ENCODE measurements at places on chromosomes 3 and 15. TPM values are rescaled to one million over a fixed set of nuclear protein-coding genes. Genes with fewer than 3 reads are reported as not detected.

DNA sequence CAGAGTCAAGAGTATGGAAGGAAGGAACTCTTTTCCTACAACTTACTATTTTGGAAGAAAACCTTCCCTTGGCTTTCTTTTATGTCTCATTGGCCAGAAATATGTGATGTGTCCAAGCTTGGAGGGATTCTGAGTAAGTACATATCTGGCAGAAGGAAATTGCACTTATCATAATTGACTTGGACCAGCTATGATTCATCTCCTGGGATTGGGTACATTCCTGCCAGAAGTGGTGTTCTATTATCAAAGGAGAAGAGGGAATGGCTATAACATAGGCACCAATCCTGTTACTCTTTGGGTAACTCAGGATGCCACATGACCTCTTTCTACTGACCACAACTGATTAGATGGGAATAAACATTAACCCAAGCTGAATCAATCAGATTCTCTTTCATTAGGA is 13.5 kb upstream of the DAZL start:
- H3K27me3 ChIP-seq: no peaks in the 10 kb centered on the region
- H3K36me3 ChIP-seq: no peaks in the 10 kb centered on the region
- no peaks in the 10 kb centered on the region for H3K4me1 ChIP-seq
- H3K27ac ChIP-seq: no peak overlapping the region
- DNase-seq: no peak
- no peak overlapping the region for H3K4me3 ChIP-seq

- no peaks in the 10 kb centered on the region for H3K27me3 ChIP-seq
- H3K36me3 ChIP-seq: peaks cover 7% of the 10 kb centered on the region
- peak overlapping the region; percentile 96 for H3K27ac ChIP-seq
- no peak for DNase-seq
Observed at GRCh38 chr3:59451800-59452746, 402.2 kb upstream of the CFAP20DC start.

GRCh38 chr3:52896151-52896550 is 1.2 kb downstream of the STIMATE start:
- peaks cover 62% of the 10 kb centered on the region for H3K4me1 ChIP-seq
- H3K27me3 ChIP-seq: no peaks in the 10 kb centered on the region
- DNase-seq: no peak
- H3K27ac ChIP-seq: peak overlapping the region; percentile 53
- peaks cover 3% of the 10 kb centered on the region for H3K36me3 ChIP-seq
- peak overlapping the region; percentile 81 for H3K4me3 ChIP-seq

- H3K4me3 ChIP-seq: no peak overlapping the region
- no peaks in the 10 kb centered on the region for H3K4me1 ChIP-seq
- no peak overlapping the region for H3K27ac ChIP-seq
- H3K36me3 ChIP-seq: peaks cover 63% of the 10 kb centered on the region
- DNase-seq: no peak
Observed at GRCh38 chr3:97952280-97952679, 20.0 kb downstream of the RIOX2 start.

GRCh38 chr3:9727041-9727595 is 4.4 kb upstream of the BRPF1 start:
- peak overlapping the region; percentile 71 for H3K27ac ChIP-seq
- peak overlapping the region; percentile 50 for H3K4me3 ChIP-seq
- no peaks in the 10 kb centered on the region for H3K36me3 ChIP-seq

- peaks cover 15% of the 10 kb centered on the region for H3K4me1 ChIP-seq
- H3K4me3 ChIP-seq: no peak overlapping the region
- H3K27me3 ChIP-seq: no peaks in the 10 kb centered on the region
- no peak for DNase-seq
- H3K27ac ChIP-seq: no peak overlapping the region
Observed at GRCh38 chr3:111738790-111739189, 120.3 kb upstream of the PHLDB2 start.

- peaks cover 26% of the 10 kb centered on the region for H3K4me1 ChIP-seq
- no peaks in the 10 kb centered on the region for H3K27me3 ChIP-seq
- H3K36me3 ChIP-seq: peaks cover 2% of the 10 kb centered on the region
- H3K27ac ChIP-seq: peak overlapping the region; percentile 90
- peak; percentile 71 for DNase-seq
- peak overlapping the region; percentile 79 for H3K4me3 ChIP-seq
Observed at GRCh38 chr15:40762919-40763800, 708 bp upstream of the GCHFR start.

- no peaks in the 10 kb centered on the region for H3K4me1 ChIP-seq
- DNase-seq: no peak
- H3K27me3 ChIP-seq: no peaks in the 10 kb centered on the region
- no peak overlapping the region for H3K27ac ChIP-seq
- no peaks in the 10 kb centered on the region for H3K36me3 ChIP-seq
Observed at GRCh38 chr3:117628823-117629291, 919.3 kb downstream of the TUSC7 start.

DNA sequence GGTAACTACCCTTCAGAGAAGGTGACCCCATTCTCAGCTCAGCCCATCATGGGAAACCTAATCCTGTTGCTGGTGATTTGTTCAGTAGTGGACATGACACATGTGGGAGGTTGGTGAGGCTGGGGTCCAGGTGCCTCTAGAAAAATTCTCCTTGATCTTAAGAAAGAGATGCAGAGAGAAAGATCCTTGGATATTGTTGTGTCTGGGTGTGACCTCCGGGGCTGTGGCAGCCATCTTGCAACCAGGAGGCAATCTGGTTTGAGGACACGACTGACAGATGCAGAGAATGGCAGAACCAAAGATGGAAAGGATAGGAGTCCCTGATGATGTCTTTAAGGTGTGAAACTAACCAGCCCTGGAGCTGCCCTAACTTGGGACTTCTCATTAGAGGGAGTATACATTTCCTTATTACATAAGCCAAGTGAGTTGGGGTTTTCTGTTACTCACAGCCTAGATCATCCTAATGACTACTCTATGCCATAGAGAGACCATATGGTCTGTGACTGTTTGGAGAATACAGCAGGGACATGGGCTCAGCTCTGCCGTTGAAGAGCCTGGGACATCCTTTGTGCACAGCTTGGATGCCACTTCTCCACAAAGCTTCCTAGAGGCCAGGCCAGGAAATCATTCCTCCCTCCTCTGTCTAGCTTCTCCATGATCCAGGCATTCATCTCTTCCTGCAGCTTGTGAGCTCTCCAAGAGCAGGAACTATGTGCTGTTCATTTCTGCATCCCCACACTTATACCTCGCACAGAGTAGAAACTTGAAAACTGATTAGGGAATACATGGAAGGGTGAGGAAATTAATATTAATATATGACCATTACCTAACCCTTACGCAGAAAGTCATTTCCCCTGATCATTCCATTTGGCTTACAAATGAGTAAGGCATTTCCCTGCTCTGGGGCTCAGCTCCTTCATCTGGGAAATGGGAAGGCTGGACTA is 45.9 kb downstream of the HRH1 start:
- no peak overlapping the region for H3K27ac ChIP-seq
- DNase-seq: no peak
- H3K36me3 ChIP-seq: no peaks in the 10 kb centered on the region
- H3K4me1 ChIP-seq: peaks cover 18% of the 10 kb centered on the region
- H3K4me3 ChIP-seq: no peak overlapping the region

- no peaks in the 10 kb centered on the region for H3K27me3 ChIP-seq
- no peak overlapping the region for H3K4me3 ChIP-seq
- no peak overlapping the region for H3K27ac ChIP-seq
- H3K36me3 ChIP-seq: peaks cover 79% of the 10 kb centered on the region
- H3K4me1 ChIP-seq: peaks cover 39% of the 10 kb centered on the region
Observed at GRCh38 chr15:79315623-79316328, 4.9 kb downstream of the TMED3 start.

GRCh38 chr3:96209699-96210098 is 604.7 kb upstream of the EPHA6 start:
- no peak for DNase-seq
- H3K4me3 ChIP-seq: no peak overlapping the region
- no peaks in the 10 kb centered on the region for H3K27me3 ChIP-seq
- H3K36me3 ChIP-seq: no peaks in the 10 kb centered on the region
- no peaks in the 10 kb centered on the region for H3K4me1 ChIP-seq
- no peak overlapping the region for H3K27ac ChIP-seq

- H3K27ac ChIP-seq: no peak overlapping the region
- DNase-seq: no peak
- H3K4me1 ChIP-seq: no peaks in the 10 kb centered on the region
- no peaks in the 10 kb centered on the region for H3K36me3 ChIP-seq
- H3K4me3 ChIP-seq: no peak overlapping the region
Observed at GRCh38 chr3:104763007-104763406, 603.7 kb upstream of the ALCAM start.

DNA sequence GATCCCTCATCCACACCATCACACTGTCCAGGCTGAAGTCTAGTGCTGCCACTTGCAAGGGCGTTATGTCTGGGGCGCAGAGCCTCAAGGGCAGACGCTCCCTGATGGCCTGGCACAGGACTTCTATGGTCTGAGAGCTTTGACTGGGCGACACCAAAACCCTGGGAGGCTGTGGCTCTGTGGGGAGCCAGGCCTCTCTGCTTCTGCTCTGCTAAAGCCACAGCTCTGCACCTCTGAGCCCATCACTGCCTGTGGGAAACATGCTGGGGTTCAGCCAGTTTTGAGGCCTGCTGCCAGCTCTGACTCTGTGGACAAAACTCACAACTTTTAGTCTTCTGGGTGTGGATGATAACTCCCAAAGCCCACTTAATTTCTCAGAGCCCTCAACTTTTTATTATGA is 6.3 kb upstream of the LCTL start:
- H3K27ac ChIP-seq: no peak overlapping the region
- H3K36me3 ChIP-seq: no peaks in the 10 kb centered on the region
- no peak overlapping the region for H3K4me3 ChIP-seq
- DNase-seq: no peak
- peaks cover 7% of the 10 kb centered on the region for H3K4me1 ChIP-seq

DNA sequence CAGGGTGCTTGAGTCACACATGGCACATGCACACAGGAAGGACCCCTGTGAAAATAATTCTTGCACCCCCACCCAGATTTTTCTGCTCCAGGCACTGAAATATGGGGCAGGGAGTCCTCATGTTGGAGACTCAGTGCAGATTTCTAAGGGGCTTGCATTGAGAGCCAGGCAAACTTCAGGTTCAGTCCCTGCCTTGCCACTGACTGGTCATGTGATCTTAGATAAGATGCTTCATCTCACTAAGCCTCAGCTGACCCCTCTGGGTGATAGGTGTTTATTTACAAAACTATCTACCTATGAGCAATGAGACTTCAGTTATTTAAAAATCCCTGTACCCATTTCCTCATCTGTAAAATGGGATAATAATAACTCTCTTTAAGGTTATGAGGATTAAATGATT is 30.1 kb upstream of the C3orf80 start:
- no peak overlapping the region for H3K27ac ChIP-seq
- no peaks in the 10 kb centered on the region for H3K4me1 ChIP-seq
- no peak overlapping the region for H3K4me3 ChIP-seq
- no peaks in the 10 kb centered on the region for H3K36me3 ChIP-seq

DNA sequence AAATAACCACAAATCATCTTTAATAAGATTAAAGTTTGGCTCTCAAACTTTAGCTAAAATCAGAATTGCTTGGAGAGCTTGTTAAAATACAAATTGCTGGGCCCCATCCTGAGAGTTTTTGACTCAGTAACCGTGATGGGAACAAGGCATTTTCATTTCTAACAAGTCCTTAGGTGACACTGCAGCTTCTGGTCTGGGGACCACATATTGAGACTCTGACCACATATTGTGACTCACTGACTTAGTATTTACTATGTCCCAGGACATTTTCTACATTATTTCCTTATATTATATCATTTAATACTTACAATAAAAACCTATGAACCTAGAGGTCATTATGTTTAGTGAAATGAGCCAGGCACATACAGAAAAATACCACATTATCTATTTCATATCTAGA is 164.5 kb downstream of the ZMAT3 start:
- no peak overlapping the region for H3K27ac ChIP-seq
- no peak overlapping the region for H3K4me3 ChIP-seq
- H3K36me3 ChIP-seq: no peaks in the 10 kb centered on the region
- DNase-seq: no peak
- H3K4me1 ChIP-seq: no peaks in the 10 kb centered on the region

DNA sequence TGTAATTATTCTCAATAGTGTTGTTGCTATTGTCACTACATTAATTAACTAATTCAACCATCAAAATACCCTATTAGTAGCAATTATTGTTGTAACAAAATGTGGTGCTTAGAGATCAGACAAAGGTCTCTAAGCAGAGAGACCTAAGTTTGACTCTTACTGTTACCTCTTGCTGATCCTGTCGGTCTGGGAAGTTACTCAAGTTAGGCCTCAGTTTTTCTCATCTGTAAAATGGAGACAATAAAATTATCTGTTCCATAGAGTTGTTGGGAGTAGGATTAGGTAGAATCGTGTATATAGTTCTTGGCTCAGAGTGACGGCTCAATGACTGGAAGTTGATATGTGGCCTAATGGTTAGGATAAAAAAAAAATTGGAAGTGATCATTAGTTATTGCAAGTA is 69.8 kb upstream of the ARL8B start:
- H3K27me3 ChIP-seq: no peaks in the 10 kb centered on the region
- no peak for DNase-seq
- peak overlapping the region; percentile 58 for H3K27ac ChIP-seq
- H3K4me3 ChIP-seq: no peak overlapping the region
- H3K36me3 ChIP-seq: peaks cover 10% of the 10 kb centered on the region

- H3K27ac ChIP-seq: no peak overlapping the region
- no peaks in the 10 kb centered on the region for H3K36me3 ChIP-seq
- no peak overlapping the region for H3K4me3 ChIP-seq
- no peaks in the 10 kb centered on the region for H3K27me3 ChIP-seq
- no peak for DNase-seq
- peaks cover 5% of the 10 kb centered on the region for H3K4me1 ChIP-seq
Observed at GRCh38 chr15:93418566-93418965, 329.6 kb upstream of the RGMA start.

DNA sequence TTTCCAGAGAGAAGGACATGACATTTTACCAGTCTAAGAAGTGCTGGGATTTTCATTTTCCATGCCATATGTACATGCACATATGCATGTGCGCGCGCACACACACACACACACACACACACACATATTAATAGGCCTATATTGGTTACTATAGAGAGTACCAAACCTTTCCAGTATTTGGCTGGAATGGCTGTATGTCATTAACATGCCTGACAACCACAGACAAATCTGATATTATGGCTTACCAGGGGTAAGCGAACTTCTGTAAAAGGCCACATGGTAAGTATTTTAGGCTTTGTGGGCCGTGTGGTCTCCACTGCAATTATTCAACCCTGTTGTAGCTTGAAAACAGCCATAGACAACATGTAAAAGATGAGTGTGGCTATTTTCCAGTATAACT is 97.2 kb upstream of the TSPAN3 start:
- no peaks in the 10 kb centered on the region for H3K36me3 ChIP-seq
- peaks cover 13% of the 10 kb centered on the region for H3K4me1 ChIP-seq
- no peak overlapping the region for H3K27ac ChIP-seq
- no peak overlapping the region for H3K4me3 ChIP-seq
- H3K27me3 ChIP-seq: no peaks in the 10 kb centered on the region

Gene MOBP
- total RNA-seq: not detected

Gene INSYN1
- total RNA-seq: not detected

Gene ALCAM
- 22.0 TPM for total RNA-seq

Gene ALDH1A3
- not detected for total RNA-seq

Gene NR1I2
- total RNA-seq: 0.40 TPM

Gene GABRB3
- not detected for total RNA-seq

Gene RFTN1
- 113 TPM for total RNA-seq

Gene SPATA12
- not detected for total RNA-seq

Gene EFCC1
- 0.39 TPM for total RNA-seq

Gene LSMEM2
- total RNA-seq: not detected

Gene PRR20G
- not detected for total RNA-seq

All from activated CD4-positive, alpha-beta T cell treated with anti-CD3 and anti-CD28 coated beads for 36 hours (primary cell).